ENCODE measurements at places on chromosomes 1 and 21.

DNA sequence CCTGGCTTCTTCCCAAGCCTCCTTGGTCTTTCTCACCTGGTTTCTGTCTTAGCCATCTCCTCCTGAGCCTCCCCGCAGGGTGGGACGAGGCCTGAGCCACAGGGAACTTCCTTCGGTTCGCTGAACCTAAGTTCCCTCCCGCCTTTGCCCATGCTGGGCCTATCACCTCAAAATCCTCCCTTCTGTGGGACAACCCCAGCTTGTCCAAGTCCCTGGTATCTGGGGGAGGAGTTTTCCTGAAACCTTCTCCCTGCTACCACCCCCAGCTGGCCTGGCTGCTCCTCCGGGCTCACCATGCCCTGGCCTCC is 27.7 kb upstream of the VPS13D start:
- DNase-seq = no peak

DNA sequence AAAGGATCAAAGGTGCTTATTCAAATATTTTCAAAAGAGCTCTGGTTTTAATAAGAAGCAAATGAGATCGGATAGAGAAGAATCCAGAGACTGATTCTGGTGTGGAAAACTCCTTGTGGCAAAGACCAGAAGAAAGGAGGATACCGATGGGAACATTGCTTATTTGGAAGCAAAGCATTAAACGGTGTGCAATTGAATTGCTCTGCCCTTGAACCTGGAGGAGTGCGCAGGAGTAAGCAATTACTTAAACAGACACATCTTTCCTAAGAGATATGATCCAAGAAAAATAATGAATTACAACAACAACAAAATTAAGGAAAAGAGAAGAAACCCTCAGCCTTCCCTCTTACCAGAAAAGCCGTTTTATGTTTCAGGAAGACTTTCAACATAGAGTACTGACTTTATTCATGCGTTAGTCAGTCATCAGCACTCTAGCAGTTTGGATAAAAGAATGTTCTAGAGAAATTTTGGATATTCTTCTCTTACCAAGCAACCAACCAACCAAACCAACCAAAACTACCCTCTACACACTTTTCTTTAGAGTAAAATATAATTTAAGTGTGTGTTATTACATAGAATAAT is 191.7 kb downstream of the NTMT2 start:
- DNase-seq = no peak

- no peak for DNase-seq
These were observed 742 bp upstream of the PDE9A start for GRCh38 chr21:42652527-42653230.

GRCh38 chr1:56235909-56236510 is 343.4 kb downstream of the PLPP3 start:
- no peak for DNase-seq

- no peak for DNase-seq
These were observed 121.3 kb downstream of the MAST2 start for GRCh38 chr1:45924736-45925135.

DNA sequence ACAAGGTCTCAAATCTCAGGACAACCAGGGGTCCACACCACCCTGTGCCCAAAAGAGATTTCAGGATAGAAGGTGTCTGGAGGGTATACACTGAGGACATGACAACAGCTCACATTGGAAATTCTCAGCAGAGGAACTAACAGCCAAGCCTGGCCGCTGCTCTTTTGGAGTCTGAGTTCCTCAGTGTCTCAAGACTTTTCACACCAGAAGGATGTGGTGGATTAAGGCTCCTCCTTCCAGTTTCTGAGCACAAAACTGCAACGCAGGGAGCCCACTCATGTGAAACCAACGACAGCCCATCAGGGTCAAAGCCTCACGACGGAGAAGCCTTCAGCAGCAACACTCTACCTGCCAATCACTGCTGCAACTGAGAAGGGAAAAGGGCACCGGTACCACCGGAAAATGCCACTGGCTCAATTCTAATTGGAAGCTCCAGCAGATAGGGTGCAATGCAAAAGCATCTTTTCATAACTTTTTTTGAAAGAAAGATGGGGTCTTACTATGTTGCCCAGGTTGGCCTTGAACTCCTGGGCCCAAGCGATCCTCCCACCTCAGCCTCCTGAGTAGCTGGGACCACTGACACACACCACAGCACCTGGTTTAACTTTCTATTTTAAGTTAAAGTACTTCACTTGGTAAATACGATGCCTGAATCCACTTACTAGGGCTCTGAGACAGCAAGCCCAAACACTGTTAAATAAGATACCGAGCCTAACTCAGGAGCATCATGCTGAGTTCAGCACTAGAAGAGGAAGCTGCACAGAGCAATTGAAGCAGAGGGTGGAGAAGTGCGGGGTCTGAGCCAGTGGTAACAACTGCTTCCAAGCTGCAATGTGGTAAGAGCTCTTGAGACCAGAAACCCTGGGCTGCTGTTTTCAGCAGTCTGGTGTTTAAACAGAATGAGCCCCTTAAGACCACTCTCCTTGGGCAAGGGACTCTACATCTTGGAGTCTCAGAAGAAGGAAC is 7.8 kb downstream of the CAPZB start:
- peak; percentile 44 for DNase-seq

DNA sequence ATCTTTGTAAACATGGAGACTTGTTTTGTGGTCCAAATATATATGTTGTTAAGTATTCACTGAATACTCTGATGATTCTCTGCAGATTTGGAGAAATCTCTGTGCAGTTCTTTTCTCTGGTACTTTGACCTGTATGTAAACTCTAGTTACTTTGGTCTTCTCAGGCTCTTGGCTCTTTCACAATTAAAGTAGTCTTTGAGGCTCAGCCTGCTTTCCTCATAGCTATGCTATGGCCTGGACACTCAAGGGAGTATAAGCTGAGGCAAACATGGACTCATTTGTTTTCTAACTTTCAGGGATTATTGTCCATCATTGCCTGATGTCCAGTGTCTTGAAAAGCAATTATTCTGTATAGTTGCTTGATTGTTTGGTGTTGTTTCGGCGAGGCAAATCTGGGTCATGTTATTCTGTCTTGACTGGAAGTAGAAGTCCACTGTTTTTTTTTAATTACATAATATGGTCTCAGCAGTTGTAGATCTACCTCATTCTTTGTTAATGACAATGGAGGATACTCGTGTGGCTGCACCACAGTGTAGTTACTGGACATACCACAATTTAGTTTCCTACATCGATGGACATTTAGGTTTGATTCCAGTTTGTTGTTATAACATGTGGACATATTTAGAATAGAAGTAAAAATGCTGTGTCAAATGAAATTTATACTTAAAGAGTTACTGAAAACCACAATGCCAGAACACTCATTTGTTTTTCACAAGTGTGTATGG is 9.2 kb downstream of the PTBP2 start:
- no peak for DNase-seq

- no peak for DNase-seq
These were observed 97.3 kb downstream of the LMX1A start for GRCh38 chr1:165259236-165259635.

DNA sequence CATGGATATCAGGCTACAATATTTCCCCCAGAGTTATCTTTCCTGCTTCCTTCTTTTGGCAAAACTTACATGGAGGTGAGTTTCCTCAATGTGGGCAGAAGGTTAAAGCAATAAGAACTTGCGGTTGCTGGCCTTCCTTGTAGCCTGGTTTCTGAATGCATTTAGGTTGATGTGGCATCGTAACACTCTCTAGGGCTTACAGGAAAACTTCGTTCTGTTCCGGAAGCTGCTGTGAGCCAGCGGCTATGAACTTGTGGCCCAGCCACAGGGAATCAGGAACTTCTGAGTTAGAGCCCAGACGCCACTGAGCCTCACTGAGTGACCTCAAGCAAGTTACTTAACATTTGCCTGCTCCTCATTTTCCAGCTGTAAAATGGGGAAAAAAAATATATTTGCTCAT is 623.4 kb upstream of the ADAMTS5 start:
- no peak for DNase-seq

GRCh38 chr1:231933711-231934626 is 307.4 kb downstream of the DISC1 start:
- no peak for DNase-seq

GRCh38 chr1:42945164-42945563 is 13.5 kb downstream of the SLC2A1 start:
- DNase-seq = peak; percentile 8

- no peak for DNase-seq
These were observed 139.1 kb upstream of the USH2A start for GRCh38 chr1:216562383-216562782.

DNA sequence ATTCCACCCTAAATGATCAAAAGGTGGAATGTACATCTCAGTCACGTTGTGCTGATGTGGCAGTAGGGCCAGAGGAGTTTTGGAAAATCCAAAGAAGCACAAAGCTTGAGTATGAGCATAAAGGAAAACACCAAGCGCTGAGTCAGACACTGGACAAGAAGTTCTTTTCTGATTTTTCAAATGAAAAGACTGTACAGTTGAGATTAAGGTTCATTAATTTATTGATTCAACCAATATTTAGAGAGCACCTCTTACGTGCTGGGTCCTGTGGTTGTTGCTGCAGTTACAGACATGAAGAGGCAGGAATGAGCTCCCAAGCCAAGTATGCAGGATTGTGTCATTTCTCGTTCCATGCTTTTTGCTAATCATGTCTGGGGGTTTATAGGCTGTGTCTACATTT is 28.9 kb upstream of the APP start:
- DNase-seq = no peak

DNA sequence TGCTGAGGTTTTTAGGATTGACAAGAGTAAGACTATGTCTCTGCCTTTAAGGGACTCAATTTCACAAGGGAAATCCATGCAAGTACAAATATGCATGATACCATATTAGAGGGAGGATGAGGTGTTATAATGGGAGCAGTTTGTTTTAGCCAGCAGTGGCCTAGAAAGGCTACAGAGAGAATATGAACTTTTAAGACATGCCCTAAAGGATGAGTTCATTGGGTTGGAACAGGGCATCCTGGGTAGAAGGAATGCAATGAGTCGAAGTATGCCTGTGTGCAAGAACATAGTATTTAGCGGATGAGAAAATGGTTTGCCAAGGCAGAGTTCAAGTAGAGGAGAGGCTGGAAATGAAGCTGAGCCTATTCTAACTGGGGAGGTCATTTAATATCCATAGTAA is 32.6 kb upstream of the LEPR start:
- DNase-seq = no peak

GRCh38 chr1:17310068-17310640 is 2.2 kb downstream of the PADI4 start:
- no peak for DNase-seq

- DNase-seq = no peak
These were observed 848.8 kb downstream of the BRINP3 start for GRCh38 chr1:189628857-189629256.

GRCh38 chr21:36035381-36035791 is 24.9 kb downstream of the SETD4 start:
- DNase-seq = no peak

GRCh38 chr21:41387824-41388223 is 26.0 kb downstream of the MX2 start:
- no peak for DNase-seq

DNA sequence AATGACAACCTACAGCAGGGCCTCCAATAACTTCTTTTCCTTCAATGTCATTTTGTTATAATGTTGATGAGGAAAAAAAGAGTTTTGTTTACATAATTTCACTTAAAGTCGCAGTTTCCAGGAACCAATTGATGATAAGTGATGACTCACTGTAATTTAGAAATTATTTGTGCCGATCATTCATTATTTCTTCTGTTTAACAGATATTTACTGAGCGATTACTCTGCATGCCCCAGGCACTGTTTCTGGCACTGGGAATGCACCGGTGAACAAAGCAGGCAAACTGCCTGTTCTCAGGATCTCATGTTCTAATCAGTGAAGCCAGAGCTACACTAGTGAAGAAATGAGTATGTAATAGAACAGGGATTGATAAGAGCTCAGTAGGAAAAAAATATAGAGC is 403.4 kb downstream of the NTNG1 start:
- DNase-seq = no peak

GRCh38 chr21:14617871-14618270 is 71.8 kb upstream of the SAMSN1 start:
- no peak for DNase-seq

DNA sequence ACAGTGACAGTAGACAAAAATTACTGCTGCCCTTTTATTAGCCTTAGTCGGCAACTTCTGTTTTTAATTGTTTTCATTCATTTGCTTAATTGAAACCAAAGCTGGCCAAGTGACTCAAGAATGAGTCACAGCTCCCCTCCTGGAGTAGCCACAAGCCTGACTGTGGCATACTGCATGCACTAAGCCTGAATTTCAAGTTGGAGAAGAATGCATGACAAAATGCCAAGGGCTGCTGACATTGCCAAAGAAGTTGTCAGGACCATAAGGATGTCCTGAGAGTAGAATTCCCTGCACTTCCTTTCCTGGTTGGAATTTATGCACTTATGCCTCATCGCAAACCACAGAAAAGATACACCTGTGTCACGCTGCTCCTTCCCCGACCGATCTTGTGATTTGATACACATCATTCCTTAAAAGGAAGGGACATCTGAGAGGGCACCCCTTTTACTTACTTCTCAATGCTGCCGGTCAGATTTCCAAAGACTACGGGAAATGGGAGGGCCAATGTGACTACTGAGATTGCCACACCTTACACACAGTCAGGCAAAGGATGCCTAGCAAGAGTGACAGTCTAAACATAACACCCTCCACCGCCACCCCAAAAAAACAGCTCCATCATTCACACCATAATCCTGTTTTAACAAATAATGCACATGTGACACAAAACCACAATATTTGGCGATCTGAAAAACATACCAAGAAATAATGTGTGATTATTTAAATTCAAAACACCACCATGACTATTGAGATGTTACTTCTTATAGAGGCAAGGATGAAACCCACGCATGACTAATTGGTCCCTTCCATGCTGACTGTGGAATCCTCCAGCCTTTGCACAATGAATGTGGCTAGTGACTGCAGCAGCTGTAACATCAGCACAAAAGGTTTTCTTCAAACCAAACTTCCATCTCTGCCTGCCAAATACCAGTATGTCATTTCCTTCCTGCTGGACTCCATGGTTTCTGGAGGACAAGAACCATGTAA is 28.2 kb downstream of the VAV3 start:
- peak; percentile 6 for DNase-seq

DNA sequence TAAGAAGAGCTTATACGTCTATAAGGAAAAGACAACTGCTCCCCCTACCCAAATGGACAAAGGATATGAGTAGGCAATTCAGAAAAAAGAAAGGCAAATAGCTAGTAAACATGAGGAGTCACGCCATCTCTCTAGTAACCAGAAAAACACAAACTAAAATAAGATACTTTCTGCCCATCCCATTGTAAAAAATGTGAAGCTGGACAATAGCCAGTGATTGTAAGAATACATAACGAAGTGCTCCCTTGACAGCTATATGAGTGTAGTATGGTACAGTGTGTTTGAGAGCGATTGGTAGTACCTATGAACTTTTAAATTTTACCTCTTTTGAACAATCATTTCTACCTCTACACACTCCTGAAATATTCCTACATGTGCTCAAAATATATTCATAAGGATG is 7.5 kb upstream of the GJA8 start:
- DNase-seq = no peak
